ENCODE measurements at places on chromosomes 12 and 14.

- H3K27me3 ChIP-seq, result no peaks in the 10 kb centered on the region
- peak overlapping the region; percentile 9 for H3K27ac ChIP-seq
- H3K4me1 ChIP-seq, result peaks cover 7% of the 10 kb centered on the region
- DNase-seq, result no peak
- peaks cover 15% of the 10 kb centered on the region for H3K36me3 ChIP-seq
- no peak overlapping the region for H3K4me3 ChIP-seq
Observed at GRCh38 chr12:2884810-2885209, 5.9 kb upstream of the TULP3 start.

DNA sequence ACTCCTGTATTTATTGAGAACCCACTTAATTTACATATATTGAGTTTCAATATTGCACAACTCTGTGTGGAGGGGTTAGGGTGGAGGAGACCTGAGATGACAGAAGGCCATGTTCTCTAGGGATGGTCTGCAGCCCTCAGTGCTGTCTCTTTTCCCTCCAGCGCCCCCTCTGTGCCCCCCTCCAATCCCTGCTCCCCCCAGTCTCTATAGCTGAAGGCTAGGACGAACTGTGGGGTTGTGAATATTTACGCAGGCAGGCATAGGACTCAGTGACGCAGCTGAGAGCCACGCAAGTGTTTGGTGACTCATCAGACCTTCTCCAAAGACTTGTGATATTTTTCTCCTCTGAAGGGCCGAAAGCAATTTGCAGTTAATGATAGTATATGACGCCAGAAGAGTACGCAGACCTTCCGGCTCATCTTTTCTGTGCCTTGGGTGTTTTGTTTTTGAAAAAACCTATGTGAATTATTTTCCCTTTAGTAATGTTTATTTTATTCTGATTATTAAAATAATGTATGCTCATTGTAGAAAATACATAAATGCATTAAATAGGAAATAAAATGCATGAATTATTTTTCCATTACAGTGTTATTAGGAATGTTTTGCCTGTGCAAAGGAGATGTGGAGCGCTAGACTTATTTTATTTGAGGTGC, 85.3 kb downstream of the SLC25A47 start:
- H3K27me3 ChIP-seq, result no peaks in the 10 kb centered on the region
- no peaks in the 10 kb centered on the region for H3K4me1 ChIP-seq
- H3K4me3 ChIP-seq, result no peak overlapping the region
- no peak overlapping the region for H3K27ac ChIP-seq
- DNase-seq, result no peak
- H3K36me3 ChIP-seq, result no peaks in the 10 kb centered on the region

DNA sequence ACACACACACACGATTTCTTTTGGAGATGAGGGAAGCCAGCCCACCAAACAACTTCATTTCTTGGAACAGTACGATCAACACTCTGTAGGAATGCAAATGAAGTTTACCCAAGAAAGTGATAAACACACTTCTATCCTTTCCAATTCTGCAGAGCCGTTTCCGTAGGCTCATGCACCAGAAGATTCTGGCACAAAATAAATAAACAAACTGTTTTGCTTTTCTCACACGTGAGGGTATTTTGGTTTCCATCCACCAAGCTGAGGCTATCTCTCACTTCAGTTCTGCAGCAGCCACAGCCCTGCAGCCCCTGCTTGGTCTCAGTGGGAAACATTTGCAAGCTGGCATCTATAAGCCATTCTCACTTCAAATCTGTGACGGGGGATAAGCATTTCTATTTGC, 15.3 kb upstream of the TSPAN11 start:
- no peak overlapping the region for H3K27ac ChIP-seq
- H3K27me3 ChIP-seq, result no peaks in the 10 kb centered on the region
- DNase-seq, result peak; percentile 21
- H3K4me3 ChIP-seq, result no peak overlapping the region
- H3K36me3 ChIP-seq, result no peaks in the 10 kb centered on the region

- no peaks in the 10 kb centered on the region for H3K27me3 ChIP-seq
- no peak overlapping the region for H3K27ac ChIP-seq
- no peaks in the 10 kb centered on the region for H3K36me3 ChIP-seq
- H3K4me3 ChIP-seq, result no peak overlapping the region
- no peak for DNase-seq
- no peaks in the 10 kb centered on the region for H3K4me1 ChIP-seq
Observed at GRCh38 chr12:132924356-132924755, 31.8 kb downstream of the ZNF605 start.

DNA sequence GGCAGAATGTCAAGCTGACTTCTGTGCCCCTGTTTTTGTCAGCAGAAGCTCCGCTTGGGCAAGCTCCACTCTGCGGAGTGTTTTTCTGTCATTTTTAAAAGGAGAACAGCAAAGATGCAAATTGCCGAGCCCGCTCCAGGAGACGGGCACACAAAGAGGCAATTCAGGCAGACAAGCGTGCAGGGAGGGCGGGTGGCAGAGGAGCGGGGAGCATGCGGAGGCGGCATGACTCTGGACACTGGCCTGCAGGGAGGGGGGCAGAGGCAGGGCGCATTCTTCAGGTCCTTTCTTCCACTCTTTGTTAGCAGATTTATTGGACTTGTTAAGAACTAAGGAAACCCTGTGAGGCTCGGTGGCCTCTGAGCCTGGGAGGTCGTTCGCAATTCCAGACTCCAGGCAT, 187.3 kb upstream of the RMST start:
- H3K36me3 ChIP-seq, result no peaks in the 10 kb centered on the region
- peak; percentile 75 for DNase-seq
- H3K27me3 ChIP-seq, result no peaks in the 10 kb centered on the region

Measured in Karpas-422 (cell line).